ENCODE measurements at places on chromosomes 4 and X.

DNA sequence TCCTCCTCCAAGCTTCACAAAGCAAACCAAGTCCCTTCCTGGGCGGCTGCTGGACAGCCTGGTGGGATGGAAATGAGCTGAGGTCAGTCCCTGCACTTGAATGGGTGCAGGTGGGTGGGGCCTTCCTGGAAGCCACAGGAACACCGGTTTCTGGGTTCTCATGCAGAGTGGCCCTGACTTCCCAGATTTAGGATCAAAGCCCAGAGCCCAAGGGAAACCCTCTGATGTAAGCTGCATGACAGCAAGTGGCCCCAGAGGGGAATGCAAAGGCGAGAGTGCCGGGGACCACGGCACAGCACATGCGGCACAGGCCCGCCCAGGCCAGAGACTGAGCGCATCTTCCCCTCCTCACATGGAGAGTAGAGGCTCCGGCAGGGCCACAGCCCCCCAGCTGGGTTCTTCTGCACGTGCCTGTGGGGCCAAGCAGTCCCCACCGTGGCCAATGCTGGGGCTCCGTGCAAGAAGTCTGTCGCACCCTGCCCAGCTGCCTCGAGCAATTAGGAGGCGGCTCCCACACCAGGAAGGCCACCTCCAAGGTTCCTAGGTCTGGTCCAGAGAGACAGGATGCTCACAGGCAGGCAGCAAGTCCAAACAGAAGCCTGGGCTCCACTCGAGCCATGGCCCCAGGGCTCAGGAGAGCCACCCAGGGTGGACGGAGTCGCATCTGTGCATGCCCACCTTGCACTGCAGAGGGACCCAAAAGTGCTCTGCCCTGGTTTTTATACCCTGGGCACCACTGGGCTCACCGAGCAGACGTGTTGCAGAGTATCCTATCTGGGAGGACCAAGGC is 83.0 kb downstream of the HTRA3 start:
- DNase-seq, result no peak

- DNase-seq, result no peak
Observed at GRCh38 chr4:80266902-80267380, 477 bp downstream of the FGF5 start.

- peak; percentile 1 for DNase-seq
Observed at GRCh38 chrX:45748369-45748774, 547.7 kb upstream of the DIPK2B start.

GRCh38 chrX:144637731-144638130 is 609.6 kb upstream of the SPANXN1 start:
- DNase-seq, result no peak

GRCh38 chrX:16137416-16138107 is 14.2 kb downstream of the GRPR start:
- DNase-seq, result no peak

GRCh38 chrX:43002526-43003203 is 224.7 kb upstream of the PPP1R2C start:
- no peak for DNase-seq

Data from HT-29 (cell line).